ENCODE measurements at places on chromosomes 2 and 18. TPM values are rescaled to one million over a fixed set of nuclear protein-coding genes. Genes with fewer than 3 reads are reported as not detected.
A peak's percentile ranks its signal among the peaks of the same experiment; 100 is the strongest.

- DNase-seq, result no peak
These were observed 159.0 kb downstream of the ANTXR1 start for GRCh38 chr2:69171897-69172525.

- no peak for DNase-seq
These were observed 751 bp upstream of the DNAJC10 start for GRCh38 chr2:182715121-182715891.

GDF7 gene
- 2.6 TPM for polyA plus RNA-seq

- no peak for DNase-seq
These were observed 45.8 kb upstream of the PTPRM start for GRCh38 chr18:7521226-7521856.

DNA sequence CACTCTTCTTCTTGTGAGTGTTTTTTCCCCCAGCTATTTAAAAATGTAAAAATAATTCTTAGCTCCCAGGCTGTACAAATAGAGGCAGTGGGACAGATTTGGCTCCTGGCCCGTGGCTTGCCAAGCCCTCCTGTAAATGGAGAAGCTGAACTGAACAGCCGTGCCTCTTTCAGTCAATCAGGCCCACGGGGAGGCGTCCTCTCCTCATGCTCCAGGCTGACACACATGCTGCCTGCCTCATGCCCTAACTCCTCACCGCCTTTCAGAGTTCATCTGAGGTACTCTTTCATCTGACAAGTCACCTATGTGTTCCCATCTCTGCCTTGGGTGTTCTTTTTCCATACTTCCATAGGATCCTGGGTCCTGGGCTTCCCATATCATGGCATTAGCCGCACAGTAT lies 58.9 kb downstream of the BMP10 start:
- no peak for DNase-seq

- no peak for DNase-seq
These were observed 15.7 kb downstream of the IGFBP5 start for GRCh38 chr2:216679658-216680024.

DNA sequence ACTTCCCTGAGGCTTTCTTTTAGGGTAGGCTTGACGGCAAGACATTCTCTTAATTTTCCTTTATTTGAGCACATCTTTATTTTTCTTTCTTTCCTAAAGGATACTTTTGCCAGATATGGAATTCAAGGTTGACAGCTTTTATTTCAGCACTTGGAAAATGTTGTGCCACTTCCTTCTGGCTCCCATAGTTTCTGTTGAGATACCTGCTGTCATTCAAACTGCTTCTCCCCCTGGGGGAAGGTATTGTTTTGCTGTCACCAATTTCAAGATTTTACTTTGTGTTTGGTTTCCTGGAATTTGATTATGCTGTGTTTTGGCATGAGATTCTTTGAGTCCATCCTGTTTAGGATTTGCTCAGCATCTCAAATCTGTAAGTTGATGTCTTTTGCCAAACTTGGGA lies 39.1 kb upstream of the TWIST2 start:
- DNase-seq, result no peak

DNA sequence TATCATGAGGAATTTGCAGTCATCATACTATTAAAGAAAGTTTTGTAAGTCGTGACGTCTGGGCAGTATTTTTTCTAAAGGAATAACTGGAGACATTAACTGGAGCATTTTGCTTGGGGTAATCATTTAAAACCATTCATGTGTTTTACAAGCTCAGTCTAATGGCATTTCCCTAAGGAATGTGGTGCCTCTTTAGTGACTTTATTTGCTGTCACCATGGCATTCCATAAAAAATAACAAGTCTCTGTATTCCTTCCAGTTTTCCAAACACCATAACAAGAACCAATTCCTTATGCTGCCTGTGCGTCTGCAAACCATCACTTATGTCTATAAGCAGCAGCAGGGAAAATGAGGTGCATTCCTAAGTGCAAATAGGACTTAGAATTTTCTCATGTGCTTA lies 82.8 kb downstream of the EPB41L3 start:
- peak; percentile 38 for DNase-seq

ACVR2A gene
- polyA plus RNA-seq, result 33.0 TPM

DNA sequence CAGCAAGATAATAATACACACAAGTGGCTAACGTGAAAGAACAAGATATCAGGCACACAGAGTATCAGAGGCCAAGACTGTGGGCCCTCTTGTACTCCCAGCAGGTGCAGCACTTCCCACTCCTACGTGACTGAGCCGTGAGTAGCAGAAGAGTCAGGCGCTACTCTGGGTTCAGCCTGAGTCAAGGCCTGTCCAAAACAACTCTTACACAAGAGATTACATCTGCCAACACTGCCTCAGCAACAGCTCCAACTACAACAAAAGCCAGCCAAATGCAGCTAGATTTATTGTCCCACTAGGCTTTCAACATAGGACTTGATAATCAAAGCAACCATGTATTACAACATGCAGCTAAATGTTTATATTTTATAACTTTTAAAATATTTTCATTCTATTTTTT lies 56.2 kb downstream of the ITSN2 start:
- peak; percentile 37 for DNase-seq

- DNase-seq, result no peak
These were observed 448.7 kb upstream of the HNRNPA3 start for GRCh38 chr2:176763851-176764404.

DNA sequence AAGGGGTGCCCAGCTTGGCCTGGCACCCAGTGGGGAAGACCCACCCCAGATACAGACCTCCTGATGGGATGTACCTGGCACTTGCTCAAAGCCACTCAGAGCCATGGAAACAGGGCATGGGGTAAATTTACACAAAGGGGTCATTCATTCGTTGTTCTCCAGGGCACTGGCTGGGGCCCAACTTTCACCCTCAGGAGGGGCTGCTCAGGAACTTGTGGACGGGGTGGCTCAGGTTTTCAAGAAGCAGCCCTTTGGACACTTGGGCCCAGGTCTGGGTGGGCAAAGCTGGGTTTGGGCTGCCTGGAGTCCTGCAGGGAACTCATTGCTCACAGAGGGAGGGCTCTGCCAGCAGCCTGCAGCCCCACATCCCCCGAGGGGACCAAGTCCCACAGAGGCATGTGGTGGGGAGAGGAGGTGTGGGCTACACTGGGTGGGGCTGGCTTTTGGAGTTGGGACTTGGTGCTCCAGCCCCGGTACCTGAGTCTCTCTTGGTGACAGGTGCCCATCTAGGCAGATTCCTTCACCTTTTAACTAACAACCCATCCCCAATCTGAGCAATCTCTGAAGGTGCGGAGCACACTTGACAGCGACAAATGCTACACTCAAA lies 172.3 kb downstream of the CELF4 start:
- no peak for DNase-seq

POTEC gene
- polyA plus RNA-seq, result 0.03 TPM

Measured in left kidney (tissue), 8 donors.